ENCODE measurements at places on chromosomes 3 and 15. TPM values are rescaled to one million over a fixed set of nuclear protein-coding genes. Genes with fewer than 3 reads are reported as not detected.

- no peak for DNase-seq
These were observed 200.3 kb upstream of the SEMA6D start for GRCh38 chr15:47516972-47517371.

- no peak for DNase-seq
These were observed 24.7 kb upstream of the BSN start for GRCh38 chr3:49529567-49529966.

DNA sequence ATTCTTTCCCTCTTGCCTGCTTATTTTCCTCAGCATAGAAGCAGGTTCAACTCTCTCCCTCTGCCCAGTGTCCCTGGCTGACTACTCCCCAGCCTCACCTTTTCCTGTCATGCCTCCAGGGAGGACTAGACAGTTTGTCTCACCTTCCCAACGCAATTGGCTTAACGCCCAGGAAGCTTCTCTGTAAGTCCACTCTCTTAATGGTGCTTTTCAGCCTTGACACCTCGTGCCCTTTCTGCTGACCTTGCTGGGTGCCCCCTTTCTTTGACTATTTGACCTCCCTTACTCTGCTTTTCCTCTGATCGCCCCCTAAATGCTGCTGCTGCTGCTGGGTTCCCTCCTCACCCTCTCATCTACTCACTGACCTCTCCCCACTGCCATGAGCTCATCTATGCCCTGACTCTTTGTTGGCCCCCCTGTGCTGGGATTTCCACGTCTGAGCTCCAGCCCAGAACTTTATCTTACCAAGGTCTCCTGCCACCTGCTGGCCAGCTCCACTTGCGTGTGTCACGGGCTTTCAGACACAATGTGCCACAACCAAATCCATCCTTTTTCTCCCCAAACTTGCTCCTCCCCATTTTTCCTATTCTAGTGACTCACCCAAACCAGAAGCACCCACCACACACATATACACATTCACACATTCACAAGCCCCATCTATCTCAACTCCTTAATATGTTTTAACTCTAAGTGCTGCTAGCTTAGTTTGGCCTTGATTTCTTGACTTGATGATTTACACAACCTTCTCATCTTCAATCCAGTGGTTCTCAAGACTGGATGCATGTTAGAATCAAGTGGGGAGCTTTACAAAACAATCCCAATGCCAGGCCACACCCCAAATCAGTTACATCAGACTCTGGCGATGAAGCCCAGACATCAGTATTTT, 16.6 kb downstream of the EPB42 start:
- peak; percentile 43 for DNase-seq

The B3GNT5 gene
- total RNA-seq = 9.9 TPM

The WDR72 gene
- 55.7 TPM for total RNA-seq

DNA sequence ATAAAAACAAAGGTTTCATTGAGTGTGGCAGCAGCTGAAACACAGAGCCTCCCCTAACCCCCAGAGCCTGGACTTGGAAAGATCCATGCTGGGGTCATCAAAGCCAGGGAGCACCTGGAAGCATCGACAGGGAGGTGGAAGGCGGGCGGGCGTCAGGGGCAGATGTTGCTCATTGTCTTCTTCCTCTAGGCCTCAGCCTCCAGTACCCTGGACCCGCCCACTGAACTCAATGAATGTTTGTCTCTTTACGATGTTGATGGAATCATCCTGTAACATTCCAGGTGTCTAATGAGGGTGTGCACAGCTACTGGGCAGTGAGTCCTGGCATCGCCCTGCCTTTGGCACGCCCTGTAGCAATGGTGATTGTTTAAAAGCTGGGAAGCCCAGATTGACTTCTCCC, 9.8 kb downstream of the GP5 start:
- no peak for DNase-seq

The CADPS gene
- 0.98 TPM for total RNA-seq

DNA sequence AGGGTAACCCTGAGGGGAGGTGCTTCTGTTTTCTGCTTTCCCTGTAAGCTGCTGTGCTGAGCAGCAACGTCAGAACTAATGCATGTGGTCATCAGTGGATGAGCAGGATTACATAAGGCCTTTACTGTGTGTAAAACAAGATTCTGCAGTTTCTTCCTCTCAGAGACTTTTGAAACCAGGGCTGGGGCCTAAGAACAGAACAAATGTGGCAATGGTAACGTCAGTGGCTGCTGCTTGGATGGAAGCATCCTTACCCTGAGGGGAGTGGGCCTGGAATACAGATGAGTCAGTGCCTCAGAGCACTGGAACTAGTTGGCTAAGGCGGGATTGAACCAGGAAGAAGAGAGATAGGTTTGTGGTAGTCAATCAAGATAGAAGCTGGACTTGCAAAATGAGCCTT, 180.2 kb upstream of the KCNH8 start:
- no peak for DNase-seq

GRCh38 chr15:42736178-42736792, 643 bp downstream of the CDAN1 start:
- DNase-seq = no peak

GRCh38 chr3:12445523-12446240, 38.6 kb upstream of the TSEN2 start:
- no peak for DNase-seq

DNA sequence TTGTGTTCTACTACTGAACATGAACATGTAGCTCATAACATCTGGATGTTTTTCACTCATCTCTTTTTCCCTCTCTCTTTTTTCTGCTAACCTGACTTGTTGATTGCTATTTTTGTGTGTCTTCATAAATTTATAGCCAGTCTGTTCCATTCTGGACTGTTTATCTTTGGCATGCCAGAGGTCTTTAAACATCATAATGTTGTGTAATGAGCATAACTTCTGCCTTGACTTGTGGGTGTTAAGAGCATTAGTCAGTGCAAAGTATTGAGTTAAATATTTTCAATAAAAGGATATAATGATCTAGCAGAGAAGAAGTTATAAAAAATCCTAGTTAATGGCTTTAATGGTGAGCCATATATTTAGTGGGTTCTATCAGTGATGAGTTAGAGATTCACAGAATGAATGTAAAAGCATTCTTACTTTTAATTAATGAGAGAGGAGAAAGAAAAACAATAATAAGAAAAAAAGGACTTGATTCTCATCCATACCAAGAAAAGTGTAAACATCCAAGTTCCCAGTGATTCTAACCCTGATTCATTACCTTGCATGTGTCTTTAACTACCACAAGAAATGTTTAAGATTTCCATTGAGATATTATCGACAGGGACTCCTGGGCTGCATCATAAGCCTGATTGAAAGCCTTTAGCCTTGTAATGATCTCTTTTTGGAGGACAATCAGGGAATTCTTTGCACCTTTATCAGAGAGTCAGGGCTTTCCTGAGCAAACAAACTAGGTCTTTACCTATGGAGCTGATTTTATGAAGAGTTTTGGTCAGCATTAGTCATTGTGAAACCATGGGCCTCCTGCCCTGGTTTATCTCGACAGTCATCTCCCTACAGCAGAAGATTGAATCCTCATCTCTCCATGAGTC, 22.9 kb downstream of the MITF start:
- no peak for DNase-seq

DNA sequence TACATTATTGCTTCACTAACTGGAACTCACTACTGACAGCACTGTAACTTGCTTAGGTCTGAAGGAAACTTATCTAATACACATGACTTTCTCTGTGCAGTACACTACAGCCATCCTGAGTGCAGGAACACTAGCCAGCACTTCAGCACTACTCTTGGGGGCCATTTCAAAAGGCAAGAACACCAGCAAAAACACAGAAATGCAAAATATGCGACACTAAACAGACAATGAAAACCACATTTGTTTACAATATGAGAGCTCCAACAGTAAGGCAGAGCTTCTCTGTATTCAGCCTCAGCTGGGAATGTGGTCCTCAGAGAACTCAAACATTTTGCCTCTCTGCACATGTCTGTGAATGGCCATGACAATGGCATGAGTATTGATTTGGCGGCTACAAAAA, 109.6 kb downstream of the ARRDC4 start:
- DNase-seq = no peak

The LRRC34 gene
- 4.0 TPM for total RNA-seq

GRCh38 chr15:48510976-48511375, 134.5 kb downstream of the FBN1 start:
- DNase-seq = no peak

DNA sequence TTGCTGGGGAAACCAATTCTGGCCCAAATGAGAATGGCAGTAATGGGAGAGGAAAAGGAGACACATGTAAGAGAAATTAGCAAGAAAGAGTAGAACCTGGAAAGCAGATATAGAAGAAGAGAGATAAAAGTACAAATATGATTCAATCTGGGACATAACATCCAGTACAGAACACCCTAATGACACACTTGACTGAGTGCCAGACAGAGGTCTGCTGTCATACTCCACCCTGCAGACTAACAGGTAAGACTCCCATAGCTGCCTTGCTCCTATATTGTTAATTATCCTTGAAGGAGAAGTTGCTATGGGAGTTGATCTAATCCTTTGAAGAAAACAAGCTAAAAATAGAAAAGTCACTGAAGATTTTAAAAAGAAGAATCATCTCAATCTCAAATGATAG, 21.1 kb downstream of the CCPG1 start:
- no peak for DNase-seq
